T-helper 1 cell (primary cell): ENCODE measurements at places on chromosomes 6 and 20.

GRCh38 chr6:155219299-155219698, 44.5 kb upstream of the CLDN20 start:
- no peak for DNase-seq

GRCh38 chr6:136487759-136488425, 62.3 kb downstream of the MAP7 start:
- DNase-seq = no peak

- no peak for DNase-seq
These were observed 232.2 kb upstream of the SULF2 start for GRCh38 chr20:48017509-48017908.

GRCh38 chr6:161853657-161854056, 579.8 kb upstream of the AGPAT4 start:
- DNase-seq = no peak

- DNase-seq = no peak
These were observed 167.9 kb upstream of the CITED2 start for GRCh38 chr6:139542351-139542750.

- DNase-seq = no peak
These were observed 57.7 kb upstream of the HIVEP2 start for GRCh38 chr6:143002686-143003085.

- peak; percentile 56 for DNase-seq
These were observed 129.2 kb downstream of the HFE start for GRCh38 chr6:26216359-26216885.

- DNase-seq = no peak
These were observed 23.7 kb upstream of the SLC23A2 start for GRCh38 chr20:5024982-5025381.

GRCh38 chr20:52427960-52428359, 236.4 kb upstream of the ZFP64 start:
- DNase-seq = no peak

GRCh38 chr20:64065974-64066343, 3.0 kb downstream of the TCEA2 start:
- peak; percentile 27 for DNase-seq
